Uterus (tissue), 4 donors: ENCODE measurements at places on chromosomes 3 and 15.

- DNase-seq = no peak
These were observed 3.5 kb downstream of the PLOD2 start for GRCh38 chr3:146157325-146158060.

- DNase-seq = no peak
These were observed 63.7 kb upstream of the DAZL start for GRCh38 chr3:16668776-16669545.

DNA sequence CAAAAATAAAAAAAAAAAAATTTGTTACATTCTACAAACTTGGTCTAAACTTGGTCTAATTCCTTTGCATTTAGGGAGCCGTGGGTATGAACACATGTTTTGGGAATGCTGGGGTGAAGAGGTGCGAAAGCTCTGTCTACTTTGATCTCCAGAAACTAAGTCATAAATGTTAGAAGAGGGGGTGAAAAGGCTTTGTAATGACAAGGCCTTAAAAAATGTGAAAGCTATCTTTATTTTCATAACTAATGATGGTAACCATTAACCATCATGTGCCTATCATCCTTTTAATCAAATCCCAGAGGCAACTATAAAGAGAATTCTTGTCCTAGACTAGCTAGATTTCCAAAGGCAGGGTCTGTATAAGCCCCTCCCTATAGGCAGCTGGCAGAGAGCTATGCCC, 60.9 kb downstream of the PRICKLE2 start:
- no peak for DNase-seq

DNA sequence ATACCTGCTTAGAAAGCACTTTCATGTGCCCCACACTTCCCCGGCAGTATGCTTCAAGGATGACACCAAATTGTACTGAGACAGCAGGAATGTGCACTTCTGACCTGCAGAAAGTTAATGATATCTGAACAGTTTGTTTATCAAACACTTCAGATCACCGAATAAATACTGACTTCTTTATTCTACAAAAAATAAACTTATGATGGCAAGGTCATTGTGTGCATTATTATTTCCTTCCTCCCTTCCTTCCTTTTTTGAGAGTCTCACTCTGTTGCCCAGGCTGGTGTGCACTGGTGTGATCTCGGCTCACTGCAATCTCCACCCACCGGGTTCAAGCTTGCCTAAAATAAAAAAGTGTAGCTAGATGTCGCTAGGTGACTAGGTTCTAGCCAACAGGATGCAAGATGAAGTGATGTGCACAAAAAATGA, 80.3 kb downstream of the FAIM start:
- no peak for DNase-seq

GRCh38 chr15:26729030-26729429, 43.8 kb downstream of the GABRB3 start:
- no peak for DNase-seq

DNA sequence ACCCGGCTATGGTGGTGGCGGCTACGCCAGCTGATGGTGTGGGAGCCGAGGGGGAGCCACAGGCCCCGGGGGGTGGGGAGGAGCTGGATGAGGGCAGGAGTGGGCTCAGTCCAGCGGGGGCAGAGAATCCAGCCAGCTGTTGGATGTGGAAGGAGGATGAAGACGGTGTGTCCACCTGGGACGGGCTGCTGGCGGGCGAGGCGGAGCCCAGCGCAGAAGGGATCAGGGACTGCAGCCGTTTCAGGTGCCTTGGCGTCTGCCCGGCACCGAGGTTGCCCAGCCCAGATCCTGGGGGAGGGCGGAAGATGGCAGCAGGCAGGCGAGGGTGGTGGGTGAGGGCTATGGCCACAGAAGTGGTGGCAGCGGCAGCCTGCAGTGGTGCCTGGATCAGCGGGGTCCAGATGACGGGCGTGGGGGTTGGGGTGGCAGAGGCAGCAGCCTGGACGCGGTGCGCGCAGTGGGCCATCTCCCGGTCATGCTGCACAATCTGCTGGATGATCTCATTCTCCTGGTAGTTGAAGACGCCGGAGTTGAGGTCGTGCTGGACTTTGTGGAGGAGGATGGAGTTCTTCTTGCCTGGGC, 45.3 kb downstream of the HCN4 start:
- DNase-seq = no peak

DNA sequence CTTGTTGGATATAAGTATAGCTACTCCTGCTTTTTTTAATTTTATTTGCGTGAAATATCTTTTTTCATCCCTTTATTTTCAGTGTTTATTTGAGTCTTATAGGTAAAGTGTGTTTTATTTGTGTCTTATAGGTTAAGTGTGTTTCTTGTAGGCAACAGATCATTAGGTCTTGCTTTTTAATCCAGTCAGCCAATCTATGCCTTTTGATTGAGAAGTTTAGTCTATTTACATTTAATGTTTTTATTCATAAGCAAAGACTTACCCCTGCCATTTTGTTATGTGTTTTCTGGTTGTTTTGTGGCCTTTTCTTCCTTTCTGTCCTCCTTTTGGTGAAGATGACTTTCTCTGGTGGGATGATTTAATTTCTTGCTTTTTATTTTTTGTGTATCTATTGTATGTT, 232.0 kb downstream of the RAP2B start:
- DNase-seq = no peak

GRCh38 chr3:134872440-134873388, 77.7 kb downstream of the EPHB1 start:
- DNase-seq = no peak

DNA sequence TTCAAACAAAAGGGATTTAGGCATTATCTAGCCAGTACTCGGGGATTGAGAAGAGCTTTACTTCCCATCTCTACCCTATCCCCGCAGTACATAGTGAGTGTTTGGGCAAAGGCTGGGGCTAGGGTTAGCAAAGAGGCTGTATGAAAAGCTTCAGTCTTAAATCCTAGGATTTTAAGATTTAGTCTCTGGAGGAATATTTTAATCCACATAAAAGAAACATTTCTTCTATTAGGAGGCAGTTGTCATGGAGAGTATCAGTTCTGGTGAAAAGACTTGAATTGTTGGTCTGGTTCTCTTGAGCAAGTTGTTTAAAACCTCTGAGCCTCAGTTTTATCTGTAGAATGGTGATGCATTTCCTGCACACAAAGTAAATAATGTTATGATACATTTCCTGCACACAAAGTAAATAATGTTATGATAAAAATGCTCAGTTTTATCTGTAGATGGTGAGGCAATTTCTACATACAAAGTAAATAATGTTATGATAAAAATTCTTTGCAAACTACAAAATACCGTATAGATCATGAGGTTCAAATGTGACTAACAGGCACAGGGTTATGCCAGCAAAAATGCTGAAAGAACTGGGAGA, 53.9 kb upstream of the ZBED2 start:
- DNase-seq = no peak
